ENCODE measurements at places on chromosomes 16 and 17. TPM values are rescaled to one million over a fixed set of nuclear protein-coding genes. Genes with fewer than 3 reads are reported as not detected.

- no peak for DNase-seq
Observed at GRCh38 chr17:7383371-7383741, 2.5 kb downstream of the TNK1 start.

DNA sequence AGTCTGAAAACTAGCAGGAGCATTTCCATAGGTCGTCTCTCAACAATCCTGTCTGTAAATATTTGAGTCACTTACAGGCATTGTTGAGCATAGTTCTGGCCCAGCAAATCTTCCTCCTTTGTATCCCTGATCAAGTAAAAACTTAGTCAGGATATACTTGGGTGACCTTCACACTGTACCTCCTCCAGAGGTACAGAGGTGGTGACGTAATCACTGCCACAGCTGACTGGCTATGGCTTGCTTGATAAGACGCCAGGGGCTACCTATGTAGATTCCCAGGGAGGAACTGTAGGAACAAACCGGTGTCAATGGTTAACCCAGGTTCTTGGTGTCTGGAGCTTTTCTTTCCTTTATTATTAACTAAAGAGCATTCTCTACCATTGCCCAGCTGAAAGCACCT lies at the start of gene KCNJ16:
Gene KCNJ16, plus strand, starts transcription at position 270 of the 400 bp plus-strand sequence. CDS start 56,863 bp downstream, outside the sequence.
- DNase-seq = no peak

JMJD6 gene
- total RNA-seq = 19.8 TPM

- no peak for DNase-seq
Observed at GRCh38 chr17:2398655-2399571, 1.9 kb downstream of the MNT start.

DNA sequence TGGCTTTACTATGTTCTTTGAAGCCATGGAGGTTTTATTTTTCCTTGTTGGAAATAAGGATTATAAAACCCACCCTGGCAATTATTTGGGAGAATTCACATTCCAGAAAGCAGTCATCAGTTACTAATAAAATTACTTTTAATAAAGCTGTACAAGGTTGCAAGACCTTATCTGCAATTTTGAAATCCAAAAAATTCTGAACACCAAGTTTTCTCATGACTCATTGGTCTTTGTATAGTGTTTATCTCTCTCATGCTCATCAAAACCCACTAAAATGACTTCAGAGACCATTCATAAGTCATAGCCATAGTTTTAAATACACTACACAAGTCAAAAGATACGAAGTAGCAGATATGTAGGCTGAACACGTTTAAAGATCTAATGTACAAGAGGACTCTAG lies 6.0 kb upstream of the KRT38 start:
- DNase-seq = no peak

ABCA8 gene
- total RNA-seq = 16.7 TPM

GRCh38 chr17:44601539-44601938 lies 44.3 kb downstream of the FZD2 start:
- DNase-seq = no peak

DNA sequence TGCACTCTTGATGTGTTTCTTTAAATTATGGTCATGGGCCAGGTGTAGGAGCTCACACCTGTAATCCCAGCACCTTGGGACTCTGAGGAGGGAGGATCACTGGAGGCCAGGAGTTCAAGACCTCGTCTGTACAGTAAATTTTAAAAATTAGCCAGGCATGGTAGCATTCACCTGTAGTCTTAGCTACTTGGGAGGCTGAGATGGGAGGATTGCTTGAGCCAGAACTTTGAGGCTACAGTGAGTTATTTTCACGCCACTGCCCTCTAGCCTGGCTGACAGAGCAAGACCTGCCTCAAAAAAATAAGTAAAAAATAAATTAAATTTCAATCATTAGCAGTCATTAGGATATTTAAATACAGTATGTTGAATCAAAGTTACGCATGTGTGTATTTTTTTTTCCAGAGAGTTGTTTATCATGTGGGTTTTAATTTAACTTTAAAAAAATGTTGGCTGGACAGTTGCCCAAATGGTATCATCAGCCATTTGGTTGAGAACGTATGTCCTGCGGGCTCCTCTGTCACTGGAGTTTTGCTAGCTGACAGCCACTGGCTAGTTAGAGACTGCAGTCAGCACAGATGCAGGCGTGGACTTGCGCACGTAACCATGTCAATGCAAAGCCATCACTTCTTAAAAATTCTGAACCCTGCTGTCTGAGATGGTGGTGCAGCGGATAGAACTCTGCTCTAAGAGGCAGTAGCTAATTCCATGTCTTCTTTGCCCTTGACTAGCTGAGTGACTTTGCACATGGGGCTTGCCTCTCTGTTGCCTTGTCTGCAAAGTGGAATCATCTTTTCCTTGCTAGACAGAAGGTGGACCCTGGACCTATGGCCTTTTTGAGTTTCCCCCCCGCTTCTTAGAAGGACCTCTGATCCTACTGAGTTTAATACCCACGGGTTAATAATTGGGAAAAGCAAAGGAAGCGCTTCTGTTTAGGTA lies 40.0 kb downstream of the MAPT start:
- no peak for DNase-seq

MAP2K6 gene
- total RNA-seq = 3.4 TPM

CACNG1 gene
- not detected for total RNA-seq

- no peak for DNase-seq
Observed at GRCh38 chr17:70314506-70314905, 145.2 kb downstream of the KCNJ2 start.

- DNase-seq = no peak
Observed at GRCh38 chr16:9874219-9874618, 308.0 kb downstream of the GRIN2A start.

C17orf78 gene
- not detected for total RNA-seq
